ENCODE measurements at places on chromosomes 7 and 10.

- peak; percentile 37 for DNase-seq
Measured at GRCh38 chr7:102326157-102326889, 29.9 kb downstream of the SPDYE6 start.

DNA sequence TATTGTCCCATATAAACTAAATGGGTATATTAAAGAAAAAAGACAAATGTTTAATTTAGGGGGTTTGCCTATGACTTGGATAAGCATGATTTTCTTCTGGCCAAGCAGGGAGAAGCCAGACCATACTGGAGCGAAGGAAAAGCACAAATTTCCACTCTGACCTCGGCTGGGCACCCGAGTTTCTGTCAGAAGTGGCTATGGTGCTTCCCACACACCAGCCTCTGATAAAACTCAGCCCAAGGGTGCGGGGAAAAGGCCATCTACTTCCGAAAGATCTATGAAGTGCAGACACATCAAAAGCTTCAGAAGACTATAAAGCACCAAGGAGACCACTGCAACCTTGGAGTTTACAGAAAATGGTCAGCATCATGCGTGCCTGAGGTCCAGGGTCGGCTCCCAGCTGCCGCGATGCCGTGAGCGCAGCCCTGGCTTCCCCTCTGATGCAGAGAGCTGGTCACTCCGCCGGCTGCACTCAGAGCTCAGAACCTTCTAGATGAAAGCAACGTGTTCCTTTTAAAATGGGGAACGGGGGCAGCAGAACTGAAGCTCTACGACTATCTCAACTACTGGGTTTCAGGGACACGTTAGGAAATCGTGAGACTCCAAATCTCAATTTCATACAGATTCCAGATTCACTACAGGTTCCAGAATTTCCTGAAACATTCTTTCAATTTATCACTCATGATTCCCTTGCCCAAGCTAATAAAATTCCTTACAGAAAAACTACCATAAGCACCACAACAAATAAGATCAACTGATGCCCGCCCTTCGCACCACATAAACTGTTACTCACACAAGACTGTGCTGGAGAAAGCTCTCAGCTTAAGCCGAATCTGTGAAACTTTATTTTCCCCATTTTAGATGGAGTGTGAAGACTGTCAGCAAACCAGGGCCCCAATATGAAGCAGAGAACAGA lies 84.5 kb downstream of the DIP2C start:
- no peak for DNase-seq

GRCh38 chr7:94179466-94179865 lies 175.3 kb upstream of the BET1 start:
- no peak for DNase-seq

GRCh38 chr10:43699516-43699915 lies 50.8 kb upstream of the ZNF32 start:
- DNase-seq: no peak

GRCh38 chr7:157498657-157499056 lies 161.9 kb downstream of the DNAJB6 start:
- no peak for DNase-seq

DNA sequence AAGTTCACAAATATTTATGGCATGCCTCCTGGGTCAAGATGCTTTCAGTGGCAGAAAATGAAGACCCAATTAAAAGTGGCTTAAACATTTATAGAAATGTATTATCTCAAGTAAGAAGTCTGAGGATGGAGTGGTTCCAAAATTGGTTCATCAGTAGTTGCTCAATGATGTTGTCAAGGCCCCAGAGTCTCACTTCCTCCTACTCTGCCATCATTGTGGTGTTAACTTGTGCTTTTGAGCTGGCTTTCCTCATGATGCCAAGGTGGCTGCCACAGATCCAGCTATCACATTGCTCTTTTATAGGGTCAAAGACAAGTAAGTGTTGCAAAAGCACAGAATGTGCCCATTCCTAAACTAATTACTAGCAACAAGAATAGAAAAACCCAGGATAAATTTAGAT lies 404.6 kb upstream of the NRP1 start:
- DNase-seq: no peak

DNA sequence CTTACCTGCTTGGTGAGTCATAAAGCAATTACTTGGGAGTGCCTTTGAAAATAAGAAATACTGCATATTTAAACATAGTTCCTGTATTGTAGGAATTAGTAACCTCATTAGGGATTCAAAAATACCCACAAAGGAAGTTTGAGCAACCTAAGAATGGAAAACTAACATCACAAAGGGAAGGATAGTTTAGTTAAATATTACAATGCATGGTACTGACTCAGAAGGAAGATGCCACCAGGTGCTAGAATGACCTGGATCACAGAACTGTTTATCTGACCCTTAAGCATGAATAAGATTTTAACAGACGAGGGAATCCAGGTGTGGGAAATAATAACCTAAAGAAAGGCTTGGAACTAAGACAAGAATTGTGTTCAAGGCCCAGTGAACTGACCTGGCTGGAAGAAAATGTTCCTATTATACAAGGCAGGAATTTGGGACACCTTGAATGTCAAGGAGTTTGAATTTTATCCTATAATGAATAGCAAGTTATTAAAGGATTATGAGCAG lies 106.4 kb downstream of the GSAP start:
- DNase-seq: no peak

GRCh38 chr7:155586843-155587440 lies 40.6 kb upstream of the CNPY1 start:
- DNase-seq: no peak

GRCh38 chr10:75143353-75143752 lies 31.9 kb downstream of the SAMD8 start:
- no peak for DNase-seq

GRCh38 chr7:156127166-156128134 lies 315.2 kb upstream of the SHH start:
- DNase-seq: no peak

- no peak for DNase-seq
Measured at GRCh38 chr7:12827219-12827821, 139.9 kb downstream of the ARL4A start.

DNA sequence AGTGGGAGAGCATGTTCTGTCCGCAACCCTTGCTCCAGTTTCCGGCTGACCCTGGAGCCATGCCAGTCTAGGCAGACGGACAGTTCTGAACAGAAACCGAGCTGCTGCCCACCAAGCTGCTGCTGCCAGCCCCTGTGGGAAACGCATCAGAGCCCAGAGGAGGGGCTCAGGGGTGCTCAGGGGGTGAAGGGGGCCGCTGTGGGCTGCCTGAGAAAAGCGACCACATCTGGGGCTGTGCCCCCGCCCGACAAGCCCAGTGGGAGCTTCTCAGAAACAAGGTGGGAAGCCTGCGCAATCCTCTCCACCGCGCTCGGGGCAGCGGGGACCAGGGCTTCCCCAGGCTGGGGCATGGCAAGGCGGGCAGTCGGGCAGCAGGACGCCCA lies 38.8 kb upstream of the CFAP46 start:
- DNase-seq: no peak

DNA sequence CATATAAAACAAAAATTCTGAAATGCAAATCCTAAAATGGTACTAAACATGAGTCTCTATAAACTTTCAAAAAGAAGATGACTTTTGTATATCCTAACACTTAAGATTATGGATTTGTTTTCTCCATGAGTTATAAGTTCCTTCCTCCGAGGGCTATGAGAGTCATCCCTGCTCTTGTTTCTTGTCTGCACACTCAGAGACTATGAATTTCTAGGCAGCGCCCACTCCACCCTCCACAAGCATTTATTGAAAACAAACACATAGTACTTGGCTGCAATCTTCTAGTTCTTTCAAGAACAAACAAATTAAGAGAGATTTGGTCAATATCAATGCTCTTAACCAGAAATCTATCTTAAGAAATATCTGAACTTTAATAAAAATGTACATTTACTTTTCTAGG lies 211.7 kb downstream of the DKK1 start:
- no peak for DNase-seq

- no peak for DNase-seq
Measured at GRCh38 chr10:91146146-91146545, 74.3 kb upstream of the PCGF5 start.

DNA sequence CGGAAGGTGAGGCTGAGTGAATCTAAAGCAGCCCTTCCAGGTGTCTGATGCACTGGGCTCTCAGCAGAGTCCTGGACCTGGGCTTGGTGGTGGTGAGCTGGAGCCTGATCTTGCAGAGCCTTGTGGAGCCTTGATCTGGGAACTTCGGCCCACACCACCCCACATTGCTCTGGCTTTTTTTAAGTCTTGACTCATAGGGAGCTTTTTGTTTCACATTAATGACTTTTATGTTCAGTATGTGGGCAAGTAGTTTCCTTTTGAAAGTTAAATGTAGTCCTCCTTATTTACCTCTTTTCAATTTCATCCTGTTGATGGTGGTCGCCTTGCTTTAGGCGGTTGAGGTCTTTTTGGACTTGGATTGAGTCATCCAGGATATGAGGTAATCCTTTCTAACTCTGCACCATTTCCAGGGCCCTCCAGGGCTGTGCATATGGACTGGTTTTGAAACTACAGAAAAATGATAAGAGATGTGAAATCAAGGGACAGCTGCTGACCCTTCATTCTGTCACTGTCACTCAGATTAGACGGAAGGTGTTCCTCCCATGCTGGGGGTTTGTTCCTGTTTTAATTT lies 2.9 kb upstream of the NRAP start:
- no peak for DNase-seq

DNA sequence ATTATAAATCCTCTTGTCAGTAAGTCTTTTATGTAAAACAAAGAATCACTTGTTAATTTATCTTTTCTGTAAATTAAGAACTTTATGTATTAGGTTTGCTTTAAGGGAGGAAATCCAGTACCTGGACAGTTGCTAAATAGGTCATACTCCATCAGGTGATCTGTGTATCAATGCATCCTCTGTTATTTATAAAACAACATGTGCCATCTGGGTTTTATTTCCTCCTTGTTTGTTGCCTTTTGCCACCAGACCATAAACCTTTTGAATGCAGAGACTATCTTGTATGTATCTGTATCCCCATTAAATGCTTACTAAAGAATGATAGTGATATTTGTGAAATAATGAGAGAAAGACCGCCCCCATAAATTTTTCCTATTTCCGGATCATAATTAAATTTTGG lies 70.0 kb downstream of the SLC35B4 start:
- DNase-seq: no peak

DNA sequence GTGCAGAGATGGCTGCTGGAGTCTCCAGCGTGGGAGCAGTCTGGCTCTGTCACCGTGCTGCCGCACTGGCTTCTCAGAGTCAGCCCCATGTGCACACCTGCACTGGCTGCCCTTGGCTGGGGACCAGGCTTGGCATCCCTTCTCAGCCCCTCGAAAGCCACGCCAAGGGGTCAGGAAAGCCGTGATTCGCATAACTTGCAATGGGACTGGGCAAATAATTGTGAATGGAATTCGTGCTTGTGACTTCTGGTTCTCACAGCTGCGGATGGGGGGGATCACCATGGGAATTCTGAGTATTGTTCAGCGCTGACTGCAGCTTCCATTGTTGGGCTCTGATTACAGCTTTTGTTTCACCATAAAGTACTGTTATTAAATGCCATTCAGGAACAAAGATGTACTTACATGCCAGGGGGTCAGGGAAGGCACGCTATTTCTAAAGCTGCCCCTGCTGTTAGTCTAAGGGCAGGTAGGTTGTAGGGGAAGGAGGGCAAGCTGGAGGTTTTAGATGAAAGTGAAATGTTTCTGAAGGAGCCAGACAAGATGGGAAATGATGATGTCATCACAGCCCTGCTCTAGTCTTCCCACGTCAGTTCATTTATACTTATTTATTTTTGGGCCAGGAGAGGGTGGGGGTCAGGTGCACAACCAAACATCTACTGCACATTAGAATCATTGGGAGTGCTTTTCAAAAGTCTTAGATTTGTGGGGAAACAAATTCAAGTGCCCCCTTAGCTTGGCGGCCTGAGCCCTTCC lies 5.8 kb upstream of the PLEKHA1 start:
- no peak for DNase-seq

DNA sequence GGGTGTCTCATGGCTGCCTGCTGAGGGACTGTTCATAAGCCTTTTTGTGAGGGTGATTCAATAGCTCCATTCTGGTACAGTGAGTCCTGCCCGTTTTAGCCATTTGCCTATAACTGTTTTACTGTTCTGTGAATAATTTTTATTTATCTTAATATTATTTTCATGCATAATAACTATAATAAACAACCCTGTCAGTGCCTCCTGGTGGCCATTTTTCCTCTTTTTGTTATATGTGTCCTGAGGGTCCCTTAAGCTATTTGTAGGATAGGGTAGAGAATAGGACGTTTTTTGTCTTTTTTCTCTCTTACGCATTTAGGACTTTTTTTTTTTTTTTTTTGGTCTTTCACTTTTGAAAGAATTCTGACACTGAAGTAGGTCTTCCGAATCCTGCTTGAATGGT lies 2.9 kb downstream of the C1QL3 start:
- no peak for DNase-seq

DNA sequence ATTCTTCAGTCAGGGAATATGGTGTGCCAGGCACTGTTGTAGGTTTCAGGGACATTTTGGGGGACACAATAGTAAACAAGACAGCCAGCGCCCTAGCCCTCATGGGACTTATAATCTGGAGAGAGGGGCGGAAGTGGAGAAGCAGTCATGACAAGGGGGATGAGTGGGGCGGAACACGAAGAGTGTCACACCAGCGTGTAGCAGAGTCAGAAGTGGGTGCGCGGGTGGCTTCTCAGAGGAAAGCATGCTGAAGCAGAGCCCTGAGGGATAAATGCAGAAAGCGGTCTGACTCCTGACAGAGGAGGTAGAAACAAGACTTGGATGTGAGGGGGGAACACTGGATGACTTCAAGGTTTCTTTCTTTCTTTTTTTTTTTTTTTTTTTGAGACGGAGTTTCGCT lies 160.3 kb upstream of the LYZL2 start:
- no peak for DNase-seq

DNA sequence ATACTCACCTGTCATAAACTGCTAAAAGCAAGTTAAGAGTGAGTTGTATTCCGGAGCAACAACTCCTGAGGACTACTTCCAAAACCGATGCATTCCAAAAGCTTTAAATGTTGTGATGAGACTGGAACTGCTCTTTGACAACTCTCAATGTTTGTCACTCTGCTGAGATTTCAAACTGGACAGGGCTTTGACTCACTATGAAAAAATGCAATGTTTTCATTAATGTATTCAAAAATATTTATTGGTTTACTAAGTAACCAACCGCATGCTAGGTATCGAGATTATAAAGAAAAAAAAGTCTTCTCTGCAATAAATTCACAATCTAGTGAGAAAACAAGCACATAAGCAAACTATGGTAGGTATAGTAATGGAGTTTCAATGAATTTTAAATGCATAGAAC lies 107.9 kb upstream of the GNAI1 start:
- no peak for DNase-seq

- no peak for DNase-seq
Measured at GRCh38 chr7:31741852-31742251, 54.8 kb downstream of the PPP1R17 start.

GRCh38 chr10:7545792-7546191 lies 121.0 kb downstream of the ITIH5 start:
- DNase-seq: no peak

DNA sequence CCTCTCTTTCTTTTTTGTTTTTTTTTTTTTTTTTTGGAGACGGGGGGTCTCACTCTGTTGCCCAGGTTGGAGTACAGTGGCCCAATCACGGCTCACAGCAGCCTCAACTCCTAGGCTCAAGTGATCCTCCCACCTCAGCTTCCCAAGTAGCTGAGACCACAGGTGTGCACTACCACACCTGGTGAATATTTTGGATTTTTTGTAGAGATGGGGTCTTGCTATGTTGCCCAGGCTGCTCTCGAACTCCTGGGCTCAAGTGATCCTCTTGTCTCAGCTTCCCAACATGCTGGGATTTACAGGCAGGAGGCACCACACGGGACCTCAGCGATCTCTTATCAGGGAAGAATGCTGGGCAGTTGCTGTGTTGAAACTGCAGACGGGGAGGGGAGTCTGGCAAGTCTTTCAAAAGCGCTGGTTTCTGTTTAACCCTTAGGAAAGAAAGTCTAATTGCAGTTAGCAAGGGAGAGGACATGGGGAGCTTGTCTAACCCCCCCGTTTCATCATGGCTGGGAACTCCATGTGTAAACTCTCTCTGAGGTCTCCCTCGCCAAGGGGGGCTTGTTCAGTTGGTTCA lies 39.6 kb upstream of the LMTK2 start:
- no peak for DNase-seq

Measured in D341Med (cell line).